ENCODE measurements at places on chromosomes 2 and 18.

- DNase-seq: peak; percentile 96
Observed at GRCh38 chr2:160205505-160205904, 5.4 kb upstream of the ITGB6 start.

GRCh38 chr2:43175876-43176275, 50.5 kb downstream of the ZFP36L2 start:
- no peak for DNase-seq

GRCh38 chr2:239855863-239856587, 169.1 kb downstream of the NDUFA10 start:
- DNase-seq: no peak

DNA sequence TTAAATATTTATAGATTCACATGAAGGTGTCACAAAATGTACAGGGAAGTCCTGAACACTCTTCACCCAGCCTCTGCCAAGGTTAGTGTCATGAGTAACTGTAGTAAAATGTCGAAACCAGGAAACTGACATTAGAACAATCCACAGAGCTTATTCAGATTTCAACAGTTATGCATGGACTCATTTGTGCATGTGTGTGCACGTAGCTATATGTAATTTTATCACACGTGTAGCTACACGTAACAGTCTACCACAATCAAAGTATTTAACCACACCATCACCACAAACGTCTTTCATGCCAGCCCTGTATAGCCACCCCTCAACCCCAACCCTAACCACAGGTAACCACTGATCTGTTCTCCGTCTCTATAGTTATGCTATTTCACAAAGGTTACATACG, 211.7 kb upstream of the REV1 start:
- no peak for DNase-seq
